ENCODE measurements at places on chromosomes 4 and X. TPM values are rescaled to one million over a fixed set of nuclear protein-coding genes. Genes with fewer than 3 reads are reported as not detected.

Gene BTC
- not detected for polyA plus RNA-seq

Gene STPG2
- polyA plus RNA-seq: not detected

Gene CENPVL2
- 0.03 TPM for polyA plus RNA-seq

Gene KIF4A
- polyA plus RNA-seq: 11.5 TPM

Gene ENPEP
- polyA plus RNA-seq: 0.16 TPM

Gene UBL4A
- 27.4 TPM for polyA plus RNA-seq

Gene NUDT11
- 7.6 TPM for polyA plus RNA-seq

Gene RPS6KA6
- 2.7 TPM for polyA plus RNA-seq

Gene AP1S2
- 21.2 TPM for polyA plus RNA-seq

Gene TMEM175
- polyA plus RNA-seq: 54.2 TPM

Gene ATP8A1
- 0.38 TPM for polyA plus RNA-seq
